Stimulated activated effector memory CD8-positive, alpha-beta T cell treated with anti-CD3 and anti-CD28 coated beads, Interleukin-12 subunit alpha, Interleukin-12 subunit beta, amount 100 ng/mL, for 72 hours (primary cell): ENCODE measurements at places on chromosomes 6 and 20.

GRCh38 chr6:48449002-48449401, 338.0 kb upstream of the PTCHD4 start:
- DNase-seq = no peak

GRCh38 chr6:44007818-44008621, 119.2 kb downstream of the MRPL14 start:
- no peak for DNase-seq

GRCh38 chr6:146357578-146358430, 185.8 kb upstream of the RAB32 start:
- DNase-seq = no peak

DNA sequence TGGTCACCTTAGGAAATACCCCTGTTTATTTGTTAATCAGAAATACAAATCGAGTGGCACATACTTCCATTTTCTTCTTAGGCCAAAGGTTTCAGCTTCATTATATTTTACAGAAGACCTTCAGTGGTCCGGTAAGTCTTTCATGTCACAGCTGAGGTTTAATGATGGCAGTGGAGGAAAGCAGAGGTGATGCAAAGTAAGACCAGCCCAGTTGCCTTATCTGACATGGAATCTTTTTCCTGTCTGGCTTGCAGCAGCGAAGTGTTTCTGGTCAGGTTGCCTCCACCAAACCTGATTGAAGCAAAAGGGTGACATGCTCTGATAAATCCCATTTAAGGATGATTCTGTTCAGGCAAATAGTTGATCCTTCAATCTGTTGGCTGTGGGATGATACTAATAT, 100.0 kb downstream of the PRDM1 start:
- no peak for DNase-seq

- DNase-seq = no peak
Measured at GRCh38 chr6:19597809-19598320, 239.3 kb upstream of the ID4 start.

DNA sequence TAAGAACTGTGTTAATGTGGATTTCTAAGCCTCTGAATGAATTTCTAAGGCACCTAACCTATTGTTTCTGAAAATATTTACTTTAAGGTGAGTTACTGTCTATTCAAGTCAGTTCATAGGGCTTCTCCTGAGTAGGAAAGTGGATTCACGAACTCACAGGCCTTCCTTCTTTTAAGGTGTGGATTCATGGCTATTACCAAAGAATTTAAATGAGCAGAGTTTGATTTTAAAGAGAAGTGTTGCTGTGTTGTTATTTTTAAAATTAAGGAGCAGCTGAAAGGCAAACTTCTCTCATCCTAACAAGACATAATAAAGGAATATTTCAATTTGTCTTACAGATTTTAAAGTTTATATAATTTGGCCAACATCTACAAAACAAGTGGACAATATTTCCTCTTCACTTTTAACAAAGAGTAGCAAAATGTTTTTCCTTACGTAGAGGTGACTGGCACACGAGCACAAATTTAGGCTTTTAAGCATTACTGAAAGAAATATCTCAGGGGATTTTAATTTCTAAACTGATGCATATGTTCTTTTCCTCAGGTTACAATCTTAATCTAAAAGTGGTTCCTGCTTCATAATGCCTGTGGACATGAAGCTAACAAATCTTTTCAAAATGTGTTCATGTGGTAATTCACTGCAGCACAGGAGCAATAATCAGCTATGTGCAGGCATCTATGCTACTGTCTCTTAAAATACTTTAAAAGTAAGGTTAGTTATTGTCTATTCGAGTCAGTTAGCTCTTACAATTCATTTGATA, 602 bp upstream of the TSPYL4 start:
- no peak for DNase-seq

DNA sequence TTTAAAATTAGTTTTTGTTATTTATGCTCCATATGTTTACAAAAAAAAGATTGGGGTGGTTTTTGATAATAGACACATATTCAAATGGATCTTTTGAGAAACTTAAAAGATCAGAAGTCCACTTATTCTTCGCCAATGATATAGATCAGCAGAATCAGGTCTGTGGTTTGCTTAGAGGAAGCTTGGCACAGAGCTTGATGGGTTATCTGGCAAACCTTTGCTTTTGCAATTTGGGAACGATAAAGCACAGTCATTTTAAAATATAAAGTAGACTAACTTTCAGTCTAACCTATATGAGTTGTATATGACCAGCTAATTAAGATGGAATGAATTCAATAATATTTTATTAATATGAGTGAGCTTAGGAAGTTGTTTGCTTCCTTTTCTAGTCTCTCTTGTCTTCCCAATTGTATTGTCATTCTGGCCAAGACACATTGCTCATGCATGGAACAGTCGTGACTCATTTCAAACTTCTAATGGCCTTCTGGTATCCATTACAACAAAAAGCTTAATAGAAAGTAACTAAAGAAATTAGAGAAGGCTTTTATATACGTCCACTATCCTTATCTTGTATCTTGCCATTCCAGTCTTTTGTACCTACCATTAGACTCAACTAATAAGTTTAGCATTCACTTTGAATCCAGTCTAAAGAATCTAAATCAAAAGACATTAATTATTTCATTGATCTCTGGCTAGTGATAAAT, 118.7 kb downstream of the TBX18 start:
- DNase-seq = no peak

- DNase-seq = no peak
Measured at GRCh38 chr6:139990856-139991465, 616.5 kb upstream of the CITED2 start.

DNA sequence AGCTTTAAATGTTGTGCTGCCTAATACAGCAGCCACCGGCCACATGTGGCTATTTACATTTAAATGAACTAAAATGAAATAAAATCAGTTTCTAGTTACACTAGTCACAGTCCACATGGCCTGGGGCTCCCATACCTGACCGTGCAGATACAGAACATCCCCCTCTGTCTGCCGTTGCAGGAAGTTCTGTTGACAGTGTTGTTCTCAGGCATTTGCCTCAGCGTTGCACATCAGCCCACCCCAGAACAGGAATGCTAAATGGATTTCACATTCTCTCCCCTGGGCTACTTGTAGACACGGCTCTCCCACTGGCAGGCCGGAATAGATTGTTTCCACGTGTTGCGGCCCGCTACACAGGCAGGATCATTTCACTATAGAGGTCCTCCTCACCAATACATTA, 26.3 kb downstream of the JAG1 start:
- DNase-seq = no peak

- peak; percentile 7 for DNase-seq
Measured at GRCh38 chr6:17015551-17016381, 86.1 kb upstream of the STMND1 start.

DNA sequence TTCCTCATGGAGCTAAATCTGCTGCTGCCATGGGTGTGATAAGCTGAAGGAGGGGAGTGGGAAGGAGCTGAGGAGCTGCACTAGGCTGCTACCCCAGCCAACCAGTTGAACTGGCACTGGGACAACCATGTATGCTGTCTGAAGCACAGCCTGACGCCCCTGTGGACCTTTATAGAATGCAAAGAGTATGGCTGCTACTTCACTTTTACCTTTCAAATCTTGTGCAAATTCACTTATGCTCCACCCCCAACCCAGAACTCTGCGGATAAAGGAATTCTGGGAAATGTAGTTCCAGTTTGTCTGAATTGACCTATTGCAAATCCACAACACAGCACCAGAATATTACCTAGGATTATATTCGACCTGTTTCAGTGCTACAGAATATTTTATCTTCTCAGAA, 217.4 kb upstream of the SLC35B3 start:
- DNase-seq = no peak

DNA sequence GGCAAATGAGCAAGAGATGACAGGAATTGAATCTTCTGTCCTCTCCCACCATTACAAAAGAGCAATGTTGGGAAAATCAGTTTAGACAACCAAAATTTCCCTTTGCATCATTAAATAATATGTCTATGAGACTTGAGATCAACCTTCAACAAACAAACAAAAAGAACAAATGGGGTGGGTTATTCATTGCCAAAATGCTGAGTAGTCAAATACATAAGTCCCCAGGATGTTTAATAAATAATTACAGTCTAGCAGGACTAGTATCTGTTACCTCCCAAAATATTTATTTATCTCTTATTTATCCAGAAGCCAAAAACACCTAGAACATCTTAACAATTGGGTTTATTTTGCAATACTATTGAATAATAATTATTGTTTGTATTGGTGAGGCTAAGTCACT, 16.2 kb upstream of the IRAK1BP1 start:
- no peak for DNase-seq

GRCh38 chr20:605237-605636, 4.9 kb downstream of the TCF15 start:
- DNase-seq = no peak
